Fibroblast of mammary gland (primary cell): ENCODE measurements at places on chromosomes 5 and 9.

DNA sequence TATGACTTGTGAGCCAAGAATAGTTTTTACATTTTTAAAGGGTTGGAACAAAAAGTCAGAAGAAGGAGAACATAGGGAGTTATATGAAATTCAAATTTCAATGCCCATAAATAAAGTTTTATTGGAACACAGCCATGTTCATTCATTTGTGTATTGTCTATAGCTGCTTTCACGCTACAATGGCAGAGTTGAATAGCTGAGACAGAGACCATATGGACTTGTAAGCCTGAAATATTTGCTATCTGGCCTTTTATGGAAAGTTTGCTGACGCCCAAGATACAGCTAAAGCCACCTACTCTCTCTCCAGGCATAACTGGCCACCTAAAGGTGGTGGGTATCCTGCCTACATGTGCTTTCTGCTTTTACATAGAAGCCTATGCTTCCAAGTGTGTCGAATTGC, 10.9 kb downstream of the DAB2IP start:
- DNase-seq: no peak

DNA sequence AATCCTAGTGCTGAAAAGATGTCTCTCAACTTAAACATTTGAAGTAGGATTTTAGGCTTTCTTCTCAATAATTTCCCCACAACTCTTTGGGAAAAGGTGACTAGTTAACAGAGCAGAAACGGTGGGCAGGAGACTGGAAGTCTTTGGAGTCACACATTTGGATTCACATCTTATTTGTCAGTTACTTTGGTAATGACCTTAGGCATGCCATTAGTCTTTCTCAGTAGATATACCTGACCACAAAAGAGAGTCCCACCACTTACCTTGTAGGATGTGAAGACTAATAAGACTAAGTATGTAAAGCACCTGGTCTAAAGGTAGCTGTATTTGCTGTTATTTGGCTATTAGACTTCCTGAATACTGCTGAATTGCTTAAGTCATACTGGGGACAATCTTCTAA, 35.4 kb downstream of the DAP start:
- no peak for DNase-seq

DNA sequence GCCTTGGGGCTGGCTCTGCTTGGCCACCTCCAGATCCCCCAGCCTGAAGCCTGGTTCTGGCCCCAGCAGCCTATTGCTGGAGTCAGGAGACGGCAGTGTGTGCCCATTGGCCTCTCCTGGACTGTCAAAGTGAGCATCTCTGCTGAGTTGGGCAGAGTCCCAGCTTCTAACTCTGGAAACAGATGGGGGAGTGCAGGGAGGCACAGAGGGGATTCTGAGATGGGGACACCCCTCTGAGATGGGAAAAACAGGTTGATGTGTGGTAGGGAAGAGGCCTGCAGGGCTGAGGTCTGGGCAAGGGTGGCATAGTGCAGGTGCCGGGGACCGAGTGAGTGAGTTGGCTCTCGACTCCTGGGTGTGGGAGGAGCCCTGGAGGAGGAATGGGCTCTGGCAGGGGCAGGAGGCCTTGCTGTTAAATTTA, 27.5 kb downstream of the PHF2 start:
- DNase-seq: no peak

DNA sequence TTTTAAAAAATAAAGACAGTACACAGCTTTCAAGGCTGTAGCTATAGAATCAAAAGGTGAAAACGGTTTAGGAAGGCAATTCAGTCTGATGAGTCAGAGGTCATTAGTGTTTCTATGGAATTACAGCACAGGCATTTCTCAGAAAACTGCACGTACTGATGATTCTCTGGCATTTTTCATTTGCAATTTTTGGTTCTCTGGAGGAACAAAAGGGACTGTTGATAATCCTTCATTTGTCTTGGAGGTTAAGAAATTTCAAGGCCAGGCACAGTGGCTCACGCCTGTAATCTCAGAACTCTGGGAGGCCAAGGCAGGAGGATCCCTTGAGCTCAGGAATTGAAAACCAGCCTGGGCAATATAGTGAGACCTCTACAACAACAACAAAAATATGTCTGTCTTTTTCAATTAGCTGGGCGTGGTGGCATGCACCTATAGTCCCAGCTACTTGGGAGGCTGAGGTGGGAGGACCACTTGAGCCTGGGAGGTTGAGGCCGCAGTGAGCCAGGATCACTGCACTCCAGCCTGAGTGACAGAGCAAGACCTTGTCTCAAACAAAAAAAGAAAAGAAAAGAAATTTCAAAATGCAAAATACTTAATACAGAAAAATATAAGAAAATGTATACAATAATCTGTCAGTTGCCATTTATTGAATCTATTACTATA, 27.3 kb downstream of the NR6A1 start:
- no peak for DNase-seq

DNA sequence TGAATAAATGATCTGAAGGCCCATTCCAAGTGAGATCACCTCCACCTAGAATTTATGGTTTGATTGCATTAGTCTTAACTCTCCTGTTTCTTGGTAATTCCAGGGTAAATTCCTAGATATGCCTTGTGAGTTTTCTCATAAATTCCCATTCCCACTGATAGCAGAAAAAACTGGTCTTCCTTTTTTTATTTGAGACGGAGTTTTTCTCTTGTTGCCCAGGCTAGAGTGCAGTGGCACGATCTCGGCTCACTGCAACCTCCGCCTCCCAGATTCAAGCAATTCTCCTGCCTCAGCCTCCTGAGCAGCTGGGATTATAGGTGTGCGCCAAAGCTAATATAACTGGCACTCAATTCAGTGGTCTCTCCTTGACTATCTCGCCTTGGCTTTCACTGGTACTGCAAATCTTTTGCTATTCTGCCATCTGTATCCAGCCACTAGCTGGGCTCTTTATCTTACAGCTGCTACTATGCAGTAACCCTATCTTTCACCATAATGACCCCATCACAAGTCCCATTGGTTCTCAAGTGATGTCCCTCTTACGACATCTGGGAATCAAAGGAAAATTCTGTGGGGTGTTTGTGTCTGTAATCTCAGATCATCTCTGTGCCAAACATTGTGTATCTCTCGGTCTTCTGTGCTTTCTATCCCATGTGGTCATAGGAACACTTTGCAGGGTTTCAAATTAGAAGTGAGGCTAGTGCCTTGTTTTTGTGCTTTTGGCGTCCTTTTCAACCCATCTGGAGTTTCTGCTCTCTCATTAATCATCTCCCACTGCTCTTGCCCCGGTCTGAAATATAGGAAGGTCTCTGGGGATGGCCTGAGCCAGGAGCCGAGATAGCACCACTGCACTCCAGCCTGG, 14.4 kb downstream of the HNRNPK start:
- DNase-seq: peak; percentile 45

DNA sequence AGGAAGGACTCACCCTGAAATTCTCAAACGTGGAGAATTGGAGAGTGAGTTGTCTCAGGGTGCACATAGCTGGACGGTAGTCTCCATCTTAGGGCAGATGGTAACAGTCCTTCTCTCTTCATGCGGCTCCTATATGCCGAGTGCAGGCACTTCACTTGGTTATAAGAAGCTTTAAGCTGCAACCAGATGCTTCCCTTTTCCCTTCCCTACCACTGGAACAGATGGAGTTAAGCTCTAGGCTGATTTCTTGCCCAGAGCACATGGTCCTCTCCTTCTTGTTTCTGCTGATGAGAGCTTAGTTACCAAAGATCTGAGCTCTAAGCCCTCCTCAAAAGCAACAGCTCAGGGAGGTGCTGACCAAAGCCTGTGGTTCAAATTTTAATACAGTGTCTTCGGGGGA, 355.7 kb downstream of the ARHGEF28 start:
- DNase-seq: no peak

DNA sequence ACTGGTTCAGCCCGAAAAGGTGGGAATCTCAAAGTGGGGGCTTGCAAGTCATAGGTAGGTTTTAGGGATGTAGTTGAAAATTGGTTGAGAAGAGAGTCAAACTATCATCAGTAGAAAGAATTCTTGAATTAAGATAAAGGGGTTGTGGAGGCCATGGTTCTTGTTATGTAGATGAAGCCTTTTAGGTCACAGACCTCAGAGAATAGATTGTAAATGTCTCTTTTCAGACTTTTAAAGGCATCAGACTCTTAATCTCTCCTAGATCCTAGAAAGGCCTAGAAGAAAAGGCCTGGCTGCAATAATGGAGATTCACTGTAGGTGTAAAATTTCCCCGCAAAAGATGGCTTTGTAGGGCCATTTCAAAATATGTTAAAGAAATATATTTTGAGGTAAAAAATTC, 96.4 kb downstream of the PSAT1 start:
- no peak for DNase-seq

DNA sequence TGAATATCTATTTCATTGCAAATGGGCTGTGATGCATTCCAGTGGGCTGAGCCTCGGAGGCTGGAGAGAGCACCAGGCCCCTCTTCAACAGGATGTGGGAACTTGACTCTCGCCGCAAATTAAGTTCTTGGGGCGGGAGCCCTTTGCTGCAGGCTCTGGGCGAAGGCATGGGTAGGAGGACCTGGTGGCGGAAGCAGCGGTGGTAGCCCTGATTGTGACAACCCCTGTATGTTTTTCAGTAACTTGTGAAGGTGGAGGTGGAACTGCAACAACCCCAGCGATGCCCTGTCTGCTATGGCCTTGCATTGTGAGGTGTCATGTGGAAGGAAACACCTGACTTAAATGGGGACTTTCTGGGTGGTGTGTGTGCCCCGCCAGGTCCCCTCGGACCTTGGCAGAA, 9.4 kb downstream of the FYB1 start:
- DNase-seq: no peak

GRCh38 chr5:168109441-168109840, 182.0 kb upstream of the WWC1 start:
- DNase-seq: peak; percentile 49
